ENCODE measurements at places on chromosomes 11 and 22.

GRCh38 chr11:72227316-72228228 lies 3.0 kb downstream of the INPPL1 start:
- peak; percentile 37 for DNase-seq

- DNase-seq, result no peak
Observed at GRCh38 chr11:121884626-121885025, 231.4 kb downstream of the BLID start.

GRCh38 chr11:119624102-119624615 lies 104.8 kb downstream of the NECTIN1 start:
- no peak for DNase-seq

DNA sequence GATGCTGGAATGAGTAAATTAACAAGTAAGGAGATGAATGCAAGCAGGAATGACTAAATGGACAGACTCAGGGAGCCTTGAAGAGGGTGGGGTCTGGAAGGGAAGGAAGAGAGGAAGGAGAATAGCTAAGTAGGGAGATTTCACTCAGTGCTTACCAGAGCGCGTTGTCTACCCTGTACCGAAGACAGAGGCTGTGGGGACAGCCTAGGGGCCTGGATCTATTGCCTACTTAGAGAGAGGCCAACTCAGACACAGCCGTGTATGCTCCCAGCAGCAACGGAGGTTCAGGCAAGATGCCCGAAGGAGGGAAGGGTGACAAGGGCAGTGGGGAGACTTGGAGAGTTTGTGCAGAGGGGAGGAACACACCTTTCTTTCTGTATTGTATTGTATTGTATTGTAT lies at the start of gene FOLR2:
FOLR2 (plus strand) TSS at position 157 of the 400 bp plus-strand sequence. CDS start 1,791 bp downstream, outside the sequence.
- DNase-seq, result no peak

DNA sequence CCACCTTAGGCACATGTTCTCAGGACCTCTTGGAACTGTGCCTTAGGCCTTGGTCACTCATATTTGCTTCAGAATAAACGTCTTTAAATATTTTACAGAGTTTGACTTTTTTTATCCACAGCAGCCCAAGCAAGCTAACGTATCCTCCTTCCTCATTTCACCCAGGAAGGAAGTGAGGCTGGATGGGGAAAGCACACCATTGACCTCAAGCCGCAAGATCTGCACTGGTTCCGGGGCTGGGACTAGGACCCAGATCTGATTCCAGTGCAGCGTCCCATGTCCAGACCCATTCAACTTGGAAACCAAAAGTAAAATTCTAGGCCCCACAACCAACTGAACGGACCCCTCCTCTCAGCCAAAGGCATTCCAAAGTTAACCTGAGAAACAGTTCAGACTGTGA lies 2.4 kb upstream of the LGALS12 start:
- no peak for DNase-seq

GRCh38 chr22:17043521-17043920 lies 35.5 kb upstream of the GAB4 start:
- DNase-seq, result no peak

- no peak for DNase-seq
Observed at GRCh38 chr11:115942011-115942410, 437.8 kb upstream of the CADM1 start.

DNA sequence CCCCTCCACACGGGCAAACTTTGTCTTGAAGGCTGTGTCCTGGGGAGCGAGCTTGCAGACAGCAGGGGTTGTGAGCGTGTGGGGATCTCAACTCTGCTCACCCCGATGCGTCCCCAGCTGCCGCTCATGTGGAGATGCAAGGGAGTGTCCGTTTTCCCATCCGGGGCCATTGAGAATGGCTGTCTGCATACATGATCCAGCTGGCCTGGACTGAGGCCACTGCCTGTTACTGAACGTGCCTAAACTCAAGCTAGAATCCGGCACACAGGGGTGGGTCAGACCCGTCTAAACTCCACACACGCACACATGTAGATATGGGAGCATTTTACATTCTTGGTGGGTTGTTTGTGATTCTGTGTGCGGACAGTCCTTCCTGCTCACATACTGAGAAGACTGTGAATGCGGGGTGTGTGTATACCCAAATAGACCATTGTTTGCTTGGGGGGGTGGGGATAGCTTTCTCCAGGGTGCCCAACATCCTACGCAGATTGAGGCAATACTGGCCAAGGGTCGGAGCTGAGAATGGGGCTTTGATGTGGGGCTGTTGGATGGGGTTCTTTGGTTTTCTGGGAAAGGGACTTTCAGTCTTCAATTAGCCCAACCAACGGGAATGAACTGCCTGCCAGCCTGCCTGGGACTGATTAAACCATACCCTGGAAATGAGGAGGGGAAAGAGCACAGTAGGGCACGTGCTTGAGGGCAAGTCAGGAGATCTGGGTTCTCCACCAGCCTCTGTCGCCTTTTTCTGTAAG lies 60.4 kb downstream of the ST3GAL4 start:
- no peak for DNase-seq

DNA sequence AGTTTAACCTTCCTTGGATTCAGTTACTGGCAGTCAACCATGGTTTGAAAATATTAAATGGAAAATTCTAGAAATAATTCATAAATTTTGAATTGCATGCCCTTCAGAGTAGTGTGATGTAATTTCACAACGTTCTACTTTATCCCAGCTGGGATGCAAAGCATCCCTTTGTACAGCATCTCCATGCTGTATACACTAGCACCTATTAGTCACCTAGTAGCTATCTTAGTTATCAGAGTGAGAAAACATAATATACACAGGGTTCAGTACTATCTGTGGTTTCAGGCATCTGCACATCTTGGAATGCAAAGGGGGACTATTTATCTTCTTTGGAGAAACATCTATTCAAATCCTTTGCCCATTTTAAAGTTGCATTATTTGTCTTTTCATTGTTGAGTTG lies 30.8 kb downstream of the CBL start:
- DNase-seq, result no peak

- peak; percentile 17 for DNase-seq
Observed at GRCh38 chr11:61336171-61336935, 3.3 kb downstream of the TKFC start.

- no peak for DNase-seq
Observed at GRCh38 chr22:32617903-32618302, 143.3 kb downstream of the FBXO7 start.

GRCh38 chr11:27020751-27021150 lies 19.9 kb upstream of the BBOX1 start:
- DNase-seq, result peak; percentile 23

GRCh38 chr11:100639140-100639539 lies 47.9 kb upstream of the ARHGAP42 start:
- no peak for DNase-seq

GRCh38 chr11:110903378-110903777 lies 191.1 kb upstream of the ARHGAP20 start:
- DNase-seq, result no peak

- DNase-seq, result no peak
Observed at GRCh38 chr22:39244496-39245129, at the start of gene PDGFB. Gene PDGFB (minus strand): TSS chr22:39244982. CDS start chr22:39243963, 1,019 bp downstream.

- no peak for DNase-seq
Observed at GRCh38 chr22:22698263-22698750, 53.9 kb downstream of the GGTLC2 start.

DNA sequence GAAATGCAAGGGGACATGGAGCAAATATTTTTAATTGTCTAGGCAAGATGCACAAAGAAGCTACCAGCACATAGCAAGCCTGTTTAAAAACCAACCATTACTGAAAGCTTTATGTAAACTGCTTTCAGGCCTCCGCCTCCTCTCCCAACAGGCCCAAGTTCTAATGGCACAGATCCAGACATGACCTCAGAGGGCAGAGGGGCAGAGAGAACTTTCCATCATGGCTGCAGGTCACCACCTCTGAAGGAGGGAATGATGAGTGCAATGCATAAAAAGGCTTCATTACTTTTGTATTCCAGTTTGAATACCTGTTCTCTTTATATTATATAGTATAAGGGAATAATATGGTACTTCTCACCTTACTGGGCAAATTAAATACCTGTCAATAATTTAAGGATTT lies 15.2 kb downstream of the DDX17 start:
- no peak for DNase-seq

GRCh38 chr11:83456566-83456965 lies 170.4 kb upstream of the CCDC90B start:
- no peak for DNase-seq

GRCh38 chr11:69115586-69116560 lies 39.9 kb upstream of the SMIM38 start:
- no peak for DNase-seq

GRCh38 chr11:62573006-62573591 lies 592 bp downstream of the EEF1G start:
- DNase-seq, result no peak

DNA sequence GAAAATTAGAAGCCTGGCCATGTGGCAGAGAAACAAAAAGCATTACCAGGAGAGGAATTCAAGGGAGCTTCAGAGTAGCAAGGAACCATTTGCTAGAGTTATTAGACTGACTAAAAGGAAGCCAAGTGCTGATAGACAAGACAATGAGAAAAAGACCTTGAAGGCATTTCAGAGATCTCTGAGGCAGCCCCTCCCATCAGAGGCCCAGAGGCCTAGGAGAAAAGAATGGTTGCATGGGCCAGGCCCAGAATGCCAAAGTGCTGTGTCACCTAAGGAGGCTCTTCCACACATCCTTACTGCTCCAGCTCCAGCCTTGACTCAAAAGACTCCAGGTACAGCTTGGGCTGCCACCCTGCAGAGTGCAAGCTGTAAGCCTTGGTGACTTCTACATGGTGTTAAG lies 61.8 kb upstream of the POU2AF2 start:
- DNase-seq, result no peak

DNA sequence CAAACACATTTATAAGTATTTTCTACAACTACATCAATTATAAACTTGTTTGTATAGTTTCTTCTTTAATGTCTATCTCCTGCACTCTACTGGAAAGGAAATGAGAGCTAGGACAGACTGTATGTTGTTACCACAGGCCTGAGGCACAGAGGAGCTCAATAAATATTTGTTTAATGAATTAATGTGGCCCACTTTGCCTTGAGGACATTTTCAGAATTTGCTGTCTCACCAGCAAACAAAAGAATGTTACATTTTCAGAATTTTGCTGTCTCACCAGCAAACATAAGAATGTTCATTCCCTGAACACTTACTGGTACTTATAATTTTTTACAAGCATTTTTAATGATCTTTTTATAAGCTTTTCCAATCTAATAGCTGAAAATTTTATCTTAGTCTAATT lies 41.9 kb upstream of the WNT7B start:
- DNase-seq, result no peak

- no peak for DNase-seq
Observed at GRCh38 chr11:60785806-60786361, 751 bp downstream of the MS4A10 start.

GRCh38 chr11:1100417-1101245 lies 26.0 kb downstream of the MUC2 start:
- DNase-seq, result no peak

- no peak for DNase-seq
Observed at GRCh38 chr11:111046291-111046690, 199.2 kb upstream of the POU2AF2 start.

GRCh38 chr22:33850193-33850592 lies 70.1 kb downstream of the LARGE1 start:
- no peak for DNase-seq

- DNase-seq, result no peak
Observed at GRCh38 chr11:128415539-128415938, 171.8 kb downstream of the ETS1 start.

DNA sequence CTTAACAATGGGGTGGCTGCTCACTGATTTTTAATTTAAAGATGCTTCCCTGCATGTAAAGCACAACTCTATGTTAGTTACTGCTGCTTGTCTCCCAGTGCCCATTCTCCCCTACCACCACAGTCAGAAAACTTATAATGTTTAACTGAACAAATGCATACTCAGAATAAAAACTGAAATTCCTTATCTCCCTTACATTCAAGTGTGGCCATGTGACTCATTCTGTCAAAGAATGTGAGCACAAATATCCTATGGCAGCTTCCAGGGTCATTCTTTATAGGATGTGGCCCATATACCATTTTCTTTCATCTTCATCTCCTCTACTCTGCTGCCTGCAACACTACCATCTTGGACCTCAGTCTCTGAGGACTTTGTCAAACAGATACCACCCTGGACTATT lies 374.8 kb downstream of the DYNC2H1 start:
- no peak for DNase-seq

DNA sequence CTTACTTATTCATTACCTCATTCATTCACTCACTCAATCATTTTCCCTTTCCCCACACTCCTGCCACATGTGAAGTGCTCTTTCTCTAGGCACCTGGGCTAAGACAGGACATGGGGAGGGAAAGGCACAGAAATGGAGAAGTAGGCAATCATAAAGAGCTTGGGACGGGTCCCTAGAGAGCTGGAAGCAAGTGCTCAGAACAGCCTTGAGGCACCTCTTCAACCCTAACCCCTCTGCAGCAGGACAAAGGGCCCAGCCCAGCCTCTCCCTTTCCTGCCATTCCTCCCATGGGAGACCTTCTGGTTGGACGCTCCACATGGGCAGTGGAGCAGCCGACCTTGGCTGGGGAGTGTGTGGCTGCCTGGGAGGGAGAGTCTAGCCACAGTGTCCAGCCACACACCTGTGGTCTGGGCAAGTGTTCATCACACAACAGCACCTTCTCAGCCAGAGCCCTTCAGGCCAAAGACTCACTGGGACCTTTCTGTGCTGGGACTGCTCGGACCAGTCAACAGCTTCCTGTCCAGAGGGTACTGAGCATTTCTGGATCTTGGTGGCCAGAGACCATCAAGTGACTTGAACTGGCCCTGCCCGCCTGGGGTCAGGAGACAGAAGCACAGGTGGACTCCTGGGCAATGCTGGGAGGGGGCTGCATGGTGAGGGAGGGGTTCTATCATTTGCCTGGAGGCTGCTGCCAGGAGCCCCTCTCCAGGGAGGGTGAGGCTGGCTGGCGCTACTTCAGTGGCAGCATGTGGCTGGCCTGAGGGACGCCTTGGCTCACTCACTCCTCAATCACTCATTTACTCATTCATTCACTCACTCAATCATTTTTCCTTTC lies 1.0 kb upstream of the MUC5AC start:
- DNase-seq, result no peak

GRCh38 chr11:128599729-128600128 lies 12.4 kb upstream of the ETS1 start:
- DNase-seq, result no peak

DNA sequence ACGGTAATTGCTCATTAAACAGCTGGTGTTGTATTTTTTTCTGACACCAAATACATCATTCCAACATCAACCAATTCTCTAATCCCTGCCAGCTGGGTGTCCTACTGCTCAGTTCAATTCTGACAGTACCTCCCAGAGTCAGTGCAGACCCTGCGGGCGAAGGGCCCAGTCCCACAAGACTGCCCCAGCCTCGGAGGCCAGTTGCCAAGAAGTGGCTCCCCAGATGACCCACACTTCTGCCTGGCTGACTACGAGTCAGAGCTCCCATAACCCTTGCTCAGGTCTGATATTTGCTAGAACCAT lies 147.2 kb downstream of the CTTN start:
- no peak for DNase-seq

Measured in NCI-H187 (cell line).